ENCODE measurements at places on chromosomes 4 and X. TPM values are rescaled to one million over a fixed set of nuclear protein-coding genes. Genes with fewer than 3 reads are reported as not detected.

PRSS12 gene
- total RNA-seq = not detected

CFP gene
- 1.6 TPM for total RNA-seq

UNC5C gene
- total RNA-seq = not detected

RBMXL3 gene
- total RNA-seq = not detected

AKAP14 gene
- total RNA-seq = not detected

POU3F4 gene
- total RNA-seq = not detected

HSD17B13 gene
- not detected for total RNA-seq

SMAD1 gene
- 0.67 TPM for total RNA-seq

KCNE5 gene
- 0.34 TPM for total RNA-seq

CXCL11 gene
- not detected for total RNA-seq

ADGRG4 gene
- not detected for total RNA-seq

ATRX gene
- total RNA-seq = 51.6 TPM

ERCC6L gene
- 10.3 TPM for total RNA-seq

LRP2BP gene
- total RNA-seq = 1.2 TPM

NEXMIF gene
- 0.79 TPM for total RNA-seq

TLR10 gene
- 0.22 TPM for total RNA-seq

CXCL8 gene
- total RNA-seq = 0.18 TPM

FAM50A gene
- 43.6 TPM for total RNA-seq

USP53 gene
- total RNA-seq = 14.4 TPM

TLL1 gene
- not detected for total RNA-seq

SLC34A2 gene
- not detected for total RNA-seq

VEGFC gene
- total RNA-seq = not detected

Measured in activated CD8-positive, alpha-beta T cell treated with anti-CD3 and anti-CD28 coated beads for 36 hours (primary cell).